Activated gamma-delta T cell (primary cell): ENCODE measurements at places on chromosomes 1 and 21.

GRCh38 chr1:211566431-211567025 is 12.4 kb downstream of the SLC30A1 start:
- no peak for DNase-seq

- no peak for DNase-seq
Measured at GRCh38 chr1:9115351-9116205, 13.3 kb downstream of the GPR157 start.

- DNase-seq: no peak
Measured at GRCh38 chr21:25562660-25563059, 44.6 kb downstream of the MRPL39 start.

DNA sequence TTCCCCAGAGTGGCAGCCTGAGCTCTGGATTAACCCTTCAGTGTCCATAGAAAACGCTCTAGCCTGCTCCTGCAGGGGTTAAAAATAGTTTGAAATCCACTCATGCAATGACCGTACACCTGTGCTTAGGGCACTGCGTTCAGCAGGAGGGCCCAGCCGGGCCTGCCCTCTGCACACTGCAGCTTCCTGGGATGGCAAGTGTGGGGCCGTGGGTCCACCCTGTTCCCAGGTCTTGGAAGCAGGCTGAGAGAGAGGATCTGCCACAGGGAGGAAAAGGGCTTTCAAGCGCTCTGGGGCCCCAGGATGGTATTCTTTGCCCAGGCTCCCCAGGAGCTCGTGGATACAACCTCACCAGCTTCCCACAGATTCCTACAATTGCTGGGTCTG is 1.5 kb upstream of the S100B start:
- no peak for DNase-seq

DNA sequence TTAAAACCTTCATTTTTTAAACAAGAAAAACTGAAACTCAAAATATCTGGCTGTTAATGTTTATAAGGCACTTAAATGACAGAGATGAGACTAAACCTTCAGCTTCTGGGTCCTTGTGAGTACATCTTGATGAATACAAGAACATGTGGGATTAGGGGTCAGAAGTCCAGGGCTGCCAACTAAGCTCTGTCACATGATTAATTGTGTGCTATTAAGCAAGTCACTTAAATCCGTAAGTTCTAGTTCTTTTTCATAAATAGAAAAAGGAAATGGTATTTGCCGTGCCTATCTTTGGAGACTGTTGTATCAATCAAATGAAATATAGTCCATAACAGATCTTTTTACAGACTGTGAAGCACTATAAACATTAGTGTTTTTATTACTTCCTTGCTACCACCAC is 43.2 kb upstream of the KCTD3 start:
- no peak for DNase-seq

DNA sequence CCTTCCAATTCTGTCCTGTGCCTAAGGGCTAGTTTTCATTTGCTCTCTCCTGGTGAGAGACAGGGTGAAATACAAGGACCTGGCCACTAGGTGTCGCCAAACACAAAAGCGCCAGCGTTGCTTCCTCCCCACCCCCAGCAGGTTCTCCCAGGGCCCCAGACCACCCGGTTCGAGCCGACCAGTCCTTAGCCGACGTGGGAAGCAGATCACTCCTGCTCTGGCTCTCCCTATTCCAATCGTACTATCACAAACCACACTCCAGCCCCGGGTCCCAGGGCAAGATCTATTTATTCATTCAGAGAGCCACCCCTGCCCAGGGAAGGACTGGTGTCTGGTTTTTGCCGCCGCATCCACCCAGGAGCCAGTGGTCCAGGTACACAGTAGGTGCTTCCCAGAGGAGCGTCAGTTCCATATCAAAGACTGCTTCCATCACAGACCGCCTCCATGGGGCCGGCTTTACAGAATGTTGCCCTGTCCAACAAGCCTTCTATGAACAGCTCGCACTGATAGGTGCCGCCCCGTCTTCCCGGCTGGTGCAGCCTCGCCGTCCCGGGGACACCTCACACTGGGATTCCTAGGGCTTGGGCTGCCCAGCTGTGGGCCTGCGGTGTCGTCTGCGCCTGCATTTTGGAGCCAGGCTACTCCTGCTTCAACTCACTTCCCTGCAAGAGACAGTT is 35.0 kb downstream of the CTNNBIP1 start:
- no peak for DNase-seq

DNA sequence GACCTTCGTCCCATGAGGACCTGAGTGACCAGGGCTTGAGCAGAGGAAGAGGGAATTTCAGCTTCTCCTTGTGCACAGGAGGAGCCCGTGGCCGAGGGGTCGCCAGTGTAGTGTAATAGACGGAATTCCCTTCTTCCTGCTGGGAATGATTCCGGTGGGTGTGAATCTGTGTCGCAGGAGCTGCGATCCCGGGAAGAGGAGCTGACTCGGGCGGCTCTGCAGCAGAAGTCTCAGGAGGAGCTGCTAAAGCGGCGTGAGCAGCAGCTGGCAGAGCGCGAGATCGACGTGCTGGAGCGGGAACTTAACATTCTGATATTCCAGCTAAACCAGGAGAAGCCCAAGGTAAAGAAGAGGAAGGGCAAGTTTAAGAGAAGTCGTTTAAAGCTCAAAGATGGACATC is 34.4 kb downstream of the MAP3K21 start:
- no peak for DNase-seq

DNA sequence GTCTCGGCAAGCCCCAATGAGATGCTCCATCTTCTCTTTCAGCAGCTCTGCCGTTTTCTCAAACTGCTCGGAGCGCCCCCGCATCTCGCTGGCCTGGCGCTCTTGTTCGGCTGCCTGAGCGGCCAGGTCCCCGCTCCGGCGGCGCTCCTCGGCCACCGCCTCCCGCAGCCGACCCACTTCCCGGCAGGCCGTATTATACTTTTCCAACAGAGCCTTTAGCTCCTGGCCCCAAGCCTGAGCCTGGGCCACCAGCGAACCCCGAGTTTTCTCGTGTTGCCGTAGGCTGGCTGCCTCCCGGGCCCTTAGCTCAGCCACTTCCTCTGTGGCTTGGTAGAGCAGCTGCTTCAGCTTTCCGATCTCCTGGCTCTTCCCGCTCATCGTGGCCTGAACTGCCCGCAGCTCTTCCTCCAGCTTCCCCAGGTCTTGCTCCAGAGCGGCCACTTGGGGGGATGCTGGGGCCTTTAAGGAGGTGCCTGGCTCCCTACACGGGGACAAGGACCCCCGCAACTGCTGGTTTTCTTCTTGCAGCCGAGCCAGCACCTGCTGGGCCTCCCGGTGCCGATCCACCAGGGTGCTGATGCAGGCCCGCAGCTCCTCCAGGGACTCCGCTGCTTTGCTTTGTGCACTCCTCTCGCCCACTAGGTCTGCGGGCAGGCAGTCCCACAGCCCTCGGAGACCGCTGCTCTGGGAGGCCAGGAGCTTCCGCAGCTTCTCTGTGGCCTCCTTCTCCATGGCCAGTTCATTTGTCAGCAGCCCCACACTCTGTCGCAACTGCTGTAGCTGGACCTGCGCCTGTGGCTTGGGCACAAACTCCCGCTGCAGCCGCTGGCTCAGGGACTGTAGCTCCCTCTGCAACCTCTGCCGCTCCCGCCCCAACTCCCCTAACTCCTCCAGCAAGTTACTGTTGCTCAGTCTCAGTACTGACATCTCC is 13.4 kb upstream of the PIAS3 start:
- no peak for DNase-seq

DNA sequence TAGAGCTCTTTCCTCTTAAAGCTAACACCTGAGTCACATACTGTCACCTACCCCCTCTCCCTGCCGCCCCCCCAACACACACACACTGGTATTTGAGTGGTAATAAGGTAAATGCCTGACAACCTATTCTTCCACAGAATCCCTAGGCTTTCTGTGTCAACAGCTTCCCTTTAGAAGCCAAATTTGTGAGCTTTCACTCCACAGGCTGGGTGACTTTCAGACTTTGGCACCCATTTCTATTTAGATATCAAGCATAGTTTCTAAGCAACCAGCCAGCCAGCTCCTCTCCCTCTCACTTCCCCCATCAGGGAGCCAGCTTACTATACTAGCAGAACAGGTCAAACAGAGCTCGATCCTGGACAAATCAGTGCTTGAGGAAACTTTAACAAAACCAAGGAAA is 3.2 kb upstream of the C1orf74 start:
- DNase-seq: no peak

GRCh38 chr1:214493126-214493796 is 58.1 kb downstream of the PTPN14 start:
- DNase-seq: no peak

- no peak for DNase-seq
Measured at GRCh38 chr1:55839626-55840025, 624.5 kb upstream of the USP24 start.

DNA sequence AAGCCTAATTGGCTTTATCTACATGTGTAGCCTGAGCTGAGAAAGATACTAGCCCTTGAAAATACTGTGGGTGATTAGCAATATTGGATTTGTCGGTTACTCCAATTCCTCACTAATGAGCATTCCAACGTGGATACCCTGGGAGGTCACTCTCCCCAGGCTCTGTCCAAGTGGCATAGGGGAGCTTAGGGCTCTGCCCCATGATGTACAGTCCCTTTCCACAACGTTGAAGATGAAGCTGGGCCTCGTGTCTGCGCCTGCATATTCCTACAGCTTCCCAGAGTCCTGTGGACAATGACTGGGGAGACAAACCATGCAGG is 2.6 kb downstream of the RCC1 start:
- DNase-seq: no peak

DNA sequence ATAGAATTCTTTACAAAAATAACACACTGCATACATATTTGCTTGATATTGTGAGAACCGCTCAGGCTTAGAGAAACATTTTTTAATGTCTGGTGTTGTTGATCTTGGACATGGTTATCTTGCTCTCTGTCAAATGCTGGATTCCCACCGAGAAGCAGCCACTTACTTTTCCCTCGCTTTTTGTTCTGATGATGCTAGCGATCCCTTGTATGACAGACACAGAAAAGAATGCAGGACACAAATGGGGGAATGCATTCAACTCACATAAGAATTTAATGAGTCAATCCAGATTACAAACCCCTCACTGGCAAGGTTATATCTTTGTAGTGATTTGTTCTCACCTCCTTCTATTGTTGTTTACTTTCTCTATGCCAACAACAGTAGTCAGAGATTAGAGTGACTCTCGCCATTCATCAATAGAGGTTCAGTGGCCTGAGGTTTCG is 76.8 kb upstream of the AKT3 start:
- no peak for DNase-seq

DNA sequence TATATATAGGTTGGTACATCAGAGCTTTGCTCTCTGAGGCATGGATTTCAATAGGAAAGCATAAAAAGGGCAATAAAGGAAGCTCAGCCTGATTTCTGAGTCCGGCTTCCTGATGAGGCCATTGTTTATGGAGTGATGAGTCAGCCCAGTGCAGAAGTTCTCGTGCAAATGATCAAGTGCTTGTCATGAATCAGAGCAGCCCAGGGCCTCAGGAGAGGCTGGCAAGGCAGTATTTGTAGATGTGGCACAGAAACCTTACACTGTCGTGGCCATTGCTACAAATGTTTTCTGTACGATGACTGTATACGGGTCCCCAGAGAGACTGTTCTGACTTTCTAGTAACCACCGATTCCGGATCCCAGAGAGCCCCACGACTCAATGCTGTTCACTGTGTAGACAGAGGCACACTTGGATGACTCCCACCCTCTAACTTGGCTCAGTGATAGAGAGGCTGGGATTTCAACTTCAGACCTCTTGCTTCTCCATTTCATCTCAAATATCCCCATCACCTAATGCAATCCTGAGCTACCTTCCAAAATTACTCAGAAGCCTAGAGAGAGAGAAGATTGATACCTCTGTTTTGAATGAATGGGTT is 26.8 kb downstream of the UMODL1 start:
- no peak for DNase-seq

- no peak for DNase-seq
Measured at GRCh38 chr1:197781968-197782721, 6.9 kb upstream of the DENND1B start.

DNA sequence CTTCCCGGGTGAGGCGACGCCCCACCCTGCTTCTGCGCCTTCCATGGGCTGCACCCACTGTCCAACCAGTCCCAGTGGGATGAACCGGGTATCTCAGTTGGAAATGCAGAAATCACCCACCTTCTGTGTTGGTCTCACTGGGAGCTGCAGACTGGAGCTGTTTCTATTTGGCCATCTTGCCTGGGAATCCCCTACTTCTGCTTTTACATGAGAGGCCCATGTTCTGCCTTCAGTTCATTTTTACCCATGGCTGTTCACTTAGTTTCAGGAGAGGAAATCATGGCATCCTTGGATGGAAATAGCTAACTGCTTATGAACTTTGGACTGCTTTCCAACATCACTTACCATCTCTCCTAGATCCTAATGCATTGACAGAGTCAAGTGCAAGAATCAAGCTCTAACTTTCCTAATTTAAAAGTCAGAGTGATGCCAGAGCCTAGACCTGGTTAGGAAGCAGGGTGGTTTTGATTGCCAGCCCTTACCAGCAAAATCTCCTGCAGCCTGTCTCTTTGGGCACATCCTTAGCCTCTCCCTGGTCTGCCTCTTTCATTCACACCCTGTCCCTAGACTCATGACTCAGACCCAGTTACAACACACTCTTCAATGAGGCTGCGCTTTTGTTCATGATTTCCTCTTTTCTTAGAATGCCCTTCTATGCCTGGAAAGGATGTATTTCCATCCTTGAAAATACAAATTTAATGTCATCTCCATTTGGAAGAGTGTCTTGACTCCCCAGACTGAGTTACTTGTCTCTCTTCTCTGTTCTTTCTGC is 137.2 kb downstream of the KCTD3 start:
- no peak for DNase-seq

GRCh38 chr1:160409486-160409885 is 9.1 kb downstream of the VANGL2 start:
- DNase-seq: no peak

DNA sequence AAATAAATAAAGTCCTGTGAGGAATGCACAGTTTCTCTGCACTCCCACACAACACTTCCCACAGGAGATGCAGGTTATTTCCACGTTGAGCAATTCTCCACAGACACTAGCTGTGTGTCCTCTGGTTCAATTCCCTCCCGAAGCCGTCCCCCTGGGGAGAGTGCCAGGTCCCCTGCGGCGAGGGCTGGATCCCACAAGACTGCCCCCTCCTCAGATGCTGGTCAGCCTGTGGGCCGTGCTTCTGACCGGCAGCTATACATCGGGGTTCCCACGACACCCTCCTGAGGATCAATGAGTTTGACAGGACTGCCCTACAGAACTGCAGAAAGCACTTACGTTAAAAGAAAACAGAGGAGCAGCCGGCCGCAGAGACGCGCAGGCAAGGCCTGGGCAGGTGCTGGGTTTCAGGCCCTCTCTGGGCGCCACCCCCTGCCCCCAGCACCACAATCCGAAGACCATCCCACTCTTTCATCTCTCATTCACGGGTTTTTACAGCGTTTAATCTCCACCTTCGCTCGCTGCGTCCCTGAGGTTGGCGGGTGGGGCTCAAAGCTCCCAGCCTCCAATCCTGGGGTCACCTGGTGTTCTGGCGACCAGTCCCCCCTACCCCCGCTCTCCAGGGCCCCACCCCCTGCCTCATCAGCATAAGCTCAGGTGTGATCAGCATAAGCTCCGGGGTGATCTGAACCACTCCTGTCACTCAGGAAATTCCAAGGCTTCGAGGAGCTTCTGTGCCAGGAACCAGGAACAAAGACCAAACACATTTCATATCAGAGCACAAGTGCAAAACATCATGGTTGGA is 9.3 kb downstream of the SLC35E2B start:
- DNase-seq: no peak
